ENCODE measurements at places on chromosomes 11 and 22. TPM values are rescaled to one million over a fixed set of nuclear protein-coding genes. Genes with fewer than 3 reads are reported as not detected.

The ZC3H7B gene
- total RNA-seq = 45.9 TPM

The PNPLA5 gene
- not detected for total RNA-seq

The CCDC179 gene
- not detected for total RNA-seq

The CASP12 gene
- total RNA-seq = 0.18 TPM

Data from fibroblast of the aortic adventitia (primary cell).